ENCODE measurements at places on chromosomes 12 and 14. TPM values are rescaled to one million over a fixed set of nuclear protein-coding genes. Genes with fewer than 3 reads are reported as not detected.

DNA sequence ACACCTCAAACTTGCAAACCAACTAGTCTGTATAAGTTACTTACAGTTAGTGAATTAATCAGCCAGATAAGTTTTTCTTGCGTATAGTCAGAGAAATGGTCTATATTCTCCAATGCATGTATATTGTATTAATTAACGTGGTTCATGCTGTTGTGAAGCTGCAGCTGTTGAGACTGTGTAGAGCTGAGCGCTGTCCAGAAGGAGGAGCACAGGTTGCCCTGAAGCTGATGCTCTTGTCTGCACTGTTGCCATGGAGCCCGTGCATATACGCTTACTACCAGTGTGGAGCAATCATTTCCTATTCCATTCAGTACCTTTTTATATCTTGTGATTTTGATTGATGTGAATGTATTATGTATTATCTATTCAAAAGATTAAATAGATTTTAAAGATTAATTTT, 74.3 kb upstream of the ARID2 start:
- H3K27me3 ChIP-seq, result no peaks in the 10 kb centered on the region
- no peaks in the 10 kb centered on the region for H3K36me3 ChIP-seq
- DNase-seq, result no peak

DIO3 gene
- 2.3 TPM for total RNA-seq

RASSF8 gene
- 26.6 TPM for total RNA-seq

DNA sequence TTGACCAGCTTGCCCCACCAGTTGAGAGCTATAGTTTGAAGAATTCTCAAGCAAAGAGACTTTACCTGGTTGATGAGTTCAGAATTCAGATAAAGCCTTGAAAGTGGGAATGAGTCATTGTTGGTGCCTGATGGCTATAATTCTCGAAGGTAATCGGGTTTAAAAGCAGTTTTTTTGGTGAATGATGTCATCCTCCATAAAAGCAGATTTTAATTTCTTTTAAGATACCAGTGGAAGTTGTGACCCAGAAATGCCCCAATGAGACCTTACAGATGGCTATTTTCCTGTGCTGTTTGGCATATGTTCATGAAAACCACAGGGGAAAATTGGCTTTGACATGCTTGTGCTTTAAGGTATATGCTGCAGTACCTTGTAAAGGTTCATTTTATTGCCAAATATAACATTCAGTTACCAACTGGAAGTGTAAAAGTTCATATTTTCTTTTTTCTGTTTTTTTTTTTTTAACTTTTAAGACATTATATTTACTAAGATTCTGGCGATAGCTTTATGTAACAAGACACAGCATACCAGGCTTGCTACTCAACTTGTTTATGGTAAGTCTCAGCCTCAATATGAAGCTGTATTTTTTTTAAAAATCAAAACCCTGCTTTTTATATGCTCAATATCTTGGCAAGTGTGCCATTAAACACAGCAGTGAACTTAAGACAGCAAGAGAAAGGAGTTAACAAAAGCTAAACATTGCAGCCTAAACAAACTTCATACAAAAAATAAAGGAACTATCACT, 119.3 kb downstream of the LMNTD1 start:
- no peak for DNase-seq
- H3K36me3 ChIP-seq, result no peaks in the 10 kb centered on the region
- no peak overlapping the region for H3K4me3 ChIP-seq
- peaks cover 13% of the 10 kb centered on the region for H3K4me1 ChIP-seq
- H3K27ac ChIP-seq, result no peak overlapping the region

- H3K27ac ChIP-seq, result no peak overlapping the region
- peaks cover 7% of the 10 kb centered on the region for H3K36me3 ChIP-seq
- H3K4me1 ChIP-seq, result peaks cover 18% of the 10 kb centered on the region
Measured at GRCh38 chr12:93164103-93164880, 213.4 kb upstream of the NUDT4 start.
